ENCODE measurements at places on chromosomes 2 and 18.

- DNase-seq = no peak
Measured at GRCh38 chr2:162342841-162343240, 1.1 kb upstream of the GCA start.

DNA sequence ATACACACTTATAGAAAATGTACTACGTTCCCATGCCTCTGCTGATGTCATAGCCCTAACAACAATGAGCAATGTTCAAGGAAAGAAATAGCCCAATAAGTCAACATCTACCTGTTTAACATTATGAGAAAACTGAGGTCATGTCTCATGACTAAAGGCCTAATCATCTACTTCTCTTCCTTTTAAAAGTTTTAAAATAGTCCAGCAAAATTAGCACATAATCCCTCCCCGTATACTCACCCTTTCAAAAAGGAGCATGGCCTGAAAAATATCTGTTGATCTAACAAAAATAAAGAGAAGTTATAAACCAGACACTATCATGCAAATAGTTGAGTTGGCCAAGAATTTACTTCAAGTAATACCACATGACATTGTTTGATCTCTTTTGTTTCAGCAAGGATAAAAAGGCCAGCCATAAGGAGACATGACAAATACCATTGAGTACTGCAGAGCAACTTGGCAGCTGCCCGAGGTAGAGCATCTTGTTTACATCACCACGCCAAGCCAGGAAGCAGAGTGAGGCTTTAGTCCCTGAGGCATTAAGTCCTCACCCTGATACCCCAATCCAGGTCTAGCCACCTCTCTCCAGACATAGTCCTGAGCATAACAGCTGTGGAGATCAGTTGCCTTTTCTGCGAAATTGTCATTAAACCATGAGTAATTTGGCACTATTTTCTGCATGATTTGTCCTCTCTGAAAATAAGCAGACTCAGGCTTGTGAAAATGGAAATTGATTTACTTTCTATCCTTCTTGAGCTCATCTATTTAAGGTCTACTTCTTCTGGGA, 137.4 kb upstream of the ETAA1 start:
- no peak for DNase-seq

GRCh38 chr2:229350883-229351282, 79.8 kb upstream of the PID1 start:
- DNase-seq = no peak

DNA sequence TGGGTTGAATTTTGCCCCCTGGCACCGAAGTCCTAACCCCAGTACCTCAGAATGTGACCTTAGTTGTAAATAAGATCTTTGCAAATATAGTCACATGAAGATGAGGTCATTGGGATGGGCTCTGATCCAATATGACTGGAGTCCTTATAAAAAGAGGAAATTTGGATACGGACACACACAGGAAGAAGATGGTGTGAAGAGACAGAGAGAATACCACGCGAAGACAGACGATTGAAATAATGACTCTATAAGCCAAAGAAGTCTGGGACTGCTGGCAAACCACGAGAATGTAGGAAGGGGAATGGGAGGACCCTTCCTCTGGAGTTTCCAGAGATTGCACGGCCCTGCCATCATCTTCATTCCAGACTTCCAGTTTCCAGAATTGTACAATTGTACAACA, 98.6 kb downstream of the CPO start:
- no peak for DNase-seq

DNA sequence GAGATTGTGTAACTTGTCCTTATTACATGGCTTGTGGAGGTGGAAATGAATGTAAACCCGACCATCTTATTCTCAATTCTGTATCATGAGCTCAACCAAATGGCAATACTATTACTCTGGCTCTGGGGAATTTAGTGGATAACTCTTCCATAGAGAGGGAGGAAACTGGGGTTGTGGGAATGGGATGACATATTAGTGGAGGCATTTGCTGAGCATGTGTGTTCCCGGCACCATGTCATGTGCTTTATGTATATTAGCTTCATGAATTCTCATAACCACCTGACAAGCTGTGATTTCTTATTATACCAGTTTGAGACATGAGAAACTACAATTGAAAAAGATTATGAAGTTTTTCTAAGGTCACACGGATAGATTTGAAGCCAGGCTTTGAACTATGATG, 112.8 kb upstream of the TMEFF2 start:
- no peak for DNase-seq

DNA sequence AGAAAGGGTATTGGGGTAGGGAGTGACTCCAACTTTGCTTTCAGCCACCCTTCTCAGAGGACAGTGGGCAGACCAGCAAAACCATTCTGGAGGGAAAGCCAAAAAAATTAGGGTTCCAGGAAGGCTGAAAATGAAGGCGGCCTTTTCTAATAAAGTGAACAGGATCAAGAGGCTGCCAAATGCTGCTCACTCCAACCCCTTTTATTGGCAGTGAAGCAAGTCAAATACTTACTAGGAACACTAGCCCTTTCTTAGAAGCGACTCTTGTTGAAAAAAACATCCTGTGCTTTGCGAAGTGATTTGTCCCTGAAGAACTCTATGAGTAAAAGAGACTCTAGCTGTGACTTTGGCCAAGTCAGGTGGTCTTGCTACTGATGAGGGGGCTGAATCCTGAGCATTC, 83.6 kb upstream of the CYP1B1 start:
- DNase-seq = no peak

DNA sequence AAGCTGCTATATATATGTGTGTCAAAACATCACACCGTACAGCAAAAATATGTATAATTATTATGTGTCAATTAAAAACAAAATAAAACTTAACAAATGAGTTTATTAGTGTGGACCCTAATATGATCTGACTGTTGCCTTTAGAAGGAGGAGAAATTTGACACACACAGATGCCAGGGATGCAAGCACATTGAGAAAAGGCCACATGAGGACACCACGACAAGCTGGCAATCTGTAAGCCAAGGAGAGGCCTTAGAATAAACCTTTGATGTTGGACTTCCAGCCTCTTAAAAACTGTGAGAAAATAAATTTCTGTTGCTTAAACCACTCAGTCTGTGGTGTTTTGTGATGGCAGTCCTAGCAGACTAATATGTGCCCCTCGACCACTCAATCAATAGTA, 214.7 kb downstream of the KCNS3 start:
- DNase-seq = no peak

DNA sequence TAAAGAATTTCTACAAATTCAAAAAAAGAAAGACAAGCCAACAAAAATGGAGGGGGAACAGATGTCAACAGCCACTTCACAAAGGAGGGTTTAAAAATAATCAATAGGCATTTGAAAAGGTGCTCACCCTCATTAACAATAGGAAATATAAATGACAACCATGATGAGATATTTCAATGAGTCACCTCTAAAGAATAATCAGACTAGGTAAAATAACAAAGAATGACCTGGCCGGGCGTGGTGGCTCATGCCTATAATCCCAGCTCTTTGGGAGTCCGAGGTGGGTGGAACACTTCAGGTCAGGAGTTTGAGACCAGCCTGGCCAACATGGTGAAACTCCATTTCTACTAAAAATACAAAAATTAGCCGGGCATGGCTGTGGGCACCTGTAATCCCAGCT, 133.6 kb downstream of the KCNE4 start:
- DNase-seq = no peak

GRCh38 chr18:55343396-55344073, 244.5 kb downstream of the TCF4 start:
- no peak for DNase-seq

DNA sequence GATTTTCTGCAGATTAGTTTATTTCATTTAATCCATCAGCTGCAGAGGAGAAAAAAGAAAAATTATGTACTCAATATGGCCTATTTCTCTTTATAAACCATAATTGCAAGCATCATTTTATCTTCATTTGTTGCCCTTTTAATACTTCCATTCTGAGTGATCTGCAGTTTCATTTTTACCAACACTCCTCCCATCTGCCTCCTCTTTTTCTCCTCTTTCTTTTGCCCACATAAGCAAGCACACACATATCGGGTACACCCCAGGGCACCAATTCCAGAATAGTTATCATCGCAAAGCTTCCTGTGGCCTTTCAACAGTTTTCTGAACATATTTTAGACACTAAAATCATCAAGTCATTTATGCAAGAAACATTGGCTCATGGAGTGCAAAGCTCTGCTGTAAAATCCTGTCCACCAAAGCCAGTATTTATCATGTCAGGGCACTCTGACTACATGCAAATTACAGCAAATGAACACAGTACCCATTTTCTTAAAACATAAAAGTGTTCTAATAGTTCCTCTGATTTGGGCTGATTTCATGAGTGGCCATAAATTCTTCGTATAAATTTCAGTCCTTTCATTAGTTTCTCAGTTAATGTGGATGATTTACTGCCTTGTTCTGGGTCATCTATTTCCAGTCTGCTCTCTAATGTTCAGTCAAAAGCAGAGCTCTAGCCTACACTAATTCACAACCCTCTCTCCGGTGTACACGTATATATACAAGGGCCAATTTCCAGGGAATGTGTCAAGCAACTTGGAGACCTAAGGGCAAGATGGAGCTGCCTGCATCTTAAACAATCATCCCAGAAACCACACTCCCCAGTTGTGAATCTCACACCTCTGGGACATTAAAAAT, 281.3 kb downstream of the STK39 start:
- DNase-seq = no peak

DNA sequence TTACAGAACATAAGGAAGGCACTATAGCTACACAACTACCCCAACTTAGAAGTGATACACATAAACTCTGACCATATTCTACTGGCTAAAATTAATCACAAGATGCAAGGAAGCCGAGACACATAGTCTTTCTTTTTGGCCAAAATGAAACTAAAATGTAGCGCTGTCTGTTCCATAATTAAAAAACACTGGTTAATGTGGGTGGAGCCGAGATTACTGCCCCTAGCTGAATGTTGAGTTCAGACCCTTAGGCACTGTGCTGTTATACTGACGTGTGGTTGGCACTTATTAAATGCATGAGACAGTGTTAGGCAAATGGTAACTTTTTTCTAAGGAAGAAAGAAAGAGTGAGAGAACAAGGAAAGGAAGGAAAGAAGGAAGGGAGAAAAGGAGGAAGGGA, 254.6 kb upstream of the RND3 start:
- DNase-seq = no peak

DNA sequence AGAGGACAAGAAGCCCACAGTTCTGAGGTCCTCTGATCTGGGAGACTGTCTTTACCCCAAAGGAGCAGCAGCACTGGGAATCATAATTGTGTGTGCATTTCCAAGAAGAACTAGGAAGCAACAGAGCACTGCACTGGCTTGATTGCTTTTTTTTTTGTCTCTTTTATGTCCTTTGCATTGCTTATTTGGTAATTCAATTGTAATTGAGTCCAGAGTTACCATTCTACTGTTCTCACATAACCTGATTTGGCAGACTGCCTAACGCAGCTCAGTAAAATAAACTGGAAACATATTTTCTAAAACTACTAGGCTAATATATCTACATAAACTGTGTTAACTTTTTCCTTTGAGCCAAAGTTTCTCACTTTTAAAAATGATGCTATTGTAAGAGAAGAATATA, 190.3 kb upstream of the SLC8A1 start:
- no peak for DNase-seq

- DNase-seq = no peak
Measured at GRCh38 chr2:489084-489483, 188.1 kb downstream of the TMEM18 start.

- DNase-seq = no peak
Measured at GRCh38 chr18:27311114-27311513, 126.0 kb upstream of the CHST9 start.

DNA sequence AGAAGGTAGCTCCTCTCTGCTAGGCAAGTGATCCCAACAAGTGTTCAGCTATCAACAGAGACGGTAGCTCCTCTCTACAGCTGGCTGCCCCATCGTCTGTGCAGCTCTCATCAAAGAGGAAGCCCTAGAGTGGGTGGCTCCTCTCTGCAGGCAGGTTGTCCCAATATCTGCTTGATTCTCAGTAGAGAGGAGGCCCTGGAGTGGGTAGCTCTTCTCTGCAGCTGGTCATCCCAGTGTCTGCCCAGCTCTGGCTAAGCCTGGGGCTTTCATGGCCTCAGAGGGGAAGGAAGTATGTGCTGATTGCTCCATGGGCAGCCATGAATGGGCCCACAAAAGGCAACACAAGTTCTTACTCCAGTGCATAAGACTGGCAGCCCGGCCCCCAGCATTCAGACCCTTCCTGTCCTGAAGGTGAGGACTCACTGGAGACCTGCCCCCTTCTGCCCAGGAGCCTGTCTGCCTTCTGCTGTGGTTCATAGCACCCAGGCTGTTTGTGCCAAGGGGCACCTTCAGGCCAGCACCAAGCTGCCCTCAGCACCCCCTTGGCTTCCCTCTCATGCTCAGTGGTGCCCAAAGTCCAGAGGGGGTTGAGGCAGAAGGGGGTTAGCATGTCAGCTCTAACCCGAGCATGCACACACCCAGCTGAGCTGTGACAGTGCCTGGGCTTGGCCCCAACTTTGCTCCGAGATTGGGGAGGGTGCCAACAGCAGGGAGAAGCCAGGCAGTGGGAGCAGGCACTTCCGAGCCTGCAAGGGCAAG, 48.9 kb downstream of the CCDC68 start:
- no peak for DNase-seq

DNA sequence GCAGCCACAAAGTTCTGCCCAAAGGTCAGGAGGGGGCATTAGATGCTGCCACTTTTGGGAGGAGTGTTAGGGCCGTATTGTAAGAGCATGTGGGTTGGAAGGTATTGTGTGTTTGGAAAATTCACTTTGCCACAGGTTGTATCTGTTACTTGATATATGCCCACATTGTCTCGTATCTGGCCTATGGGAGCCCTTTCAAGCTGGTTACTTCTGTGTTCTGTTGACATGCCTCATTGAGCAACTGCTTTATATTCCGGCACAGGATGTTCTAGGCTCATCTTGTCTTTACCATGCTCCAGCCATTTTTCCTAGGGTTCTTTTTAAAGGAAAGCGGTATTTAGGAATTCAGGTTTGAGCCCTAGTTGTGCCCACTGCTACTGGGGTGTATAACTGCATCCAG, 6.0 kb downstream of the ADNP2 start:
- no peak for DNase-seq

DNA sequence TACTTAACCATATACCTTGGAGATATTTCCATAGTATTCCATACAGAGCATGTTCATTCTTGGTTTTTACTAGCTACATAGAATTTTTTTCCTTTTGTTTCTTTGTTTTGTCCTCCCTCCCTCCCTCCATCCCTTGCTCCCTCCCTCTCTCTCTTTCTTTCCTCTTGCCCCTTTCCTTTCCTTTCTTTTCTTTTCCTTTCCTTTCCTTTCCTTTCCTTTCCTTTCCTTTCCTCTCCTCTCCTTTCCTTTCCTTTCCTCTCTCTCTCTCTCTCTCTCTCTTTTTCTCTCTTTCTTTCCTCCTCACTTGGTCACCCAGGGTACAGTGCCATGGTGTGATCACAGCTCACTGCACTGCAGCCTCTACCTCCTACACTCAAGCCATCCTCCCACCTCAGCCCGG, 28.3 kb downstream of the RPL37A start:
- DNase-seq = no peak

GRCh38 chr2:26816893-26817292, 31.0 kb downstream of the CENPA start:
- no peak for DNase-seq

All from stimulated activated CD8-positive, alpha-beta memory T cell treated with anti-CD3 and anti-CD28 coated beads, Interleukin-4, amount 100 ng/mL, for 24 hours (primary cell).